Breast epithelium (tissue), 4 donors: ENCODE measurements at places on chromosomes 2 and 18. TPM values are rescaled to one million over a fixed set of nuclear protein-coding genes. Genes with fewer than 3 reads are reported as not detected.

The ASXL3 gene
- total RNA-seq = 0.96 TPM

DNA sequence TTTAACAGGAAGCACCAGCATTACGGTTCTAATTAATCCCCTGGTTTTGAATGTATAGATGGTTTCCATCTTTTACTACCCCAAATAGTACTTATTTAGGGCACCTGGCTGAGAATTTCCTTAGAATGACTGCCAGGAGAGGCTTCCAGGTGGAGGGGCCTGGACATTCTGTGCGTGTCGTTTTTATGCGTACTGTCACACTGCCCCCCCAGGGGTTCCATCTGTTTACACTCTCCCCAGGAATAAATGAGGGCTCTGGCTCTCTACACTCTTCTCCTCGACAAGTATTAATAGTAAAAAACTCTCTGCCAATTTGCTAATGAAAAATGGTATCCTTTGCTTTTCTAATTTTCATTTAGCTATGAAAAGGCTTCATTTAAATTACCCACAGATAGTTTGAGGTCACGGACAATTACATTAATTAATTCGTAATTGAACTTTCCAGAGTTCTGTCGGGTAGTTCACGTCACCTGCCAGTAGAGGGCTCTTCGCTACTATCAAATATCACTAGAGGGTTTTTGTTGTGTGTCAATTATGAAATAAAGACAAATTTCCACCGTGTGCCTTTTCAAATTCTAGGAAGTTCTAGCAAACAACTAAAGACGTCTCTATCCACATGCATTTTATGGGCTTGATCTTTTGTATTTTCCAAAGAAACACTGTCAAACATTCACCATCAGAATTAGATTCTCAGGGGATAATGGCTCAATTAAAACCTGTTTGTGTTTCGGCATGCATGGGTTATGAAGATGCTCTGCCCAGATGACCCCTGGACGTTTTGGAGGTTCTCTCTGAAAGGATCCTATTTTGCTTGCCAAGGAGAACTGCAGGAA, 88.8 kb upstream of the ASB18 start:
- no peak for DNase-seq

The OSBPL6 gene
- 4.8 TPM for total RNA-seq

- no peak for DNase-seq
Measured at GRCh38 chr2:24943427-24944053, 23.5 kb upstream of the ADCY3 start.

DNA sequence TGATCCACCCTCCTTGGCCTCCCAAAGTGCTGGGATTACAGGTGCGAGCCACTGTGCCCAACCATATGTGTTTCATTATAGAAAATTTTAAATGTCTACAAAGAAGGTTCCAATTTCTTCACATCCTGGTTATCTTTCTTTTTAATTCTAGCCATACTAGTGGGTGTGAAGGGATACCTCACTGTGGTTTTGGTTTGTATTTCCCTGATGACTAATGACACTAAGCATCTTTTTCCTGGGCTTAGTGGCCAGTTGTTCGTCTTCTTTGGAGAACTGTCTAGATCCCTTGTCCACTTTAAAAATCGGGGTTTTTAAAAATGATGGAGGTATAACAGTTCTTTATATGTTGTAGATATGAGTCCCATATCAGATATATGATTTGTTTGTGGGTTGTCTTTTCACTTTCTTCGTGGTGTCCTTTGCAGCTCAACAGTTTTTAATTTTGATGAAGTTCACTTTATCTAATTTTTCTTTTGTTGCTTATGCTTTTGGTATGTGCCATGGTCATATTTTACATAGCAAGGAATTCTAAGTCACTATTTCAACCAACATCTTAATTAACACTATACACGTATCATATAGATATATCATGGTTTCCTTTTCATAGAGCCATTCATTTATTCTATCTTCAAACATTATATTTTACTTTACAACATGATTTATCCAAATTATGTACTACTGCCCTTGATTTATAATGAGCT, 135.0 kb upstream of the RIOK3 start:
- no peak for DNase-seq

The REG3G gene
- not detected for total RNA-seq

The EPB41L3 gene
- 35.4 TPM for total RNA-seq

DNA sequence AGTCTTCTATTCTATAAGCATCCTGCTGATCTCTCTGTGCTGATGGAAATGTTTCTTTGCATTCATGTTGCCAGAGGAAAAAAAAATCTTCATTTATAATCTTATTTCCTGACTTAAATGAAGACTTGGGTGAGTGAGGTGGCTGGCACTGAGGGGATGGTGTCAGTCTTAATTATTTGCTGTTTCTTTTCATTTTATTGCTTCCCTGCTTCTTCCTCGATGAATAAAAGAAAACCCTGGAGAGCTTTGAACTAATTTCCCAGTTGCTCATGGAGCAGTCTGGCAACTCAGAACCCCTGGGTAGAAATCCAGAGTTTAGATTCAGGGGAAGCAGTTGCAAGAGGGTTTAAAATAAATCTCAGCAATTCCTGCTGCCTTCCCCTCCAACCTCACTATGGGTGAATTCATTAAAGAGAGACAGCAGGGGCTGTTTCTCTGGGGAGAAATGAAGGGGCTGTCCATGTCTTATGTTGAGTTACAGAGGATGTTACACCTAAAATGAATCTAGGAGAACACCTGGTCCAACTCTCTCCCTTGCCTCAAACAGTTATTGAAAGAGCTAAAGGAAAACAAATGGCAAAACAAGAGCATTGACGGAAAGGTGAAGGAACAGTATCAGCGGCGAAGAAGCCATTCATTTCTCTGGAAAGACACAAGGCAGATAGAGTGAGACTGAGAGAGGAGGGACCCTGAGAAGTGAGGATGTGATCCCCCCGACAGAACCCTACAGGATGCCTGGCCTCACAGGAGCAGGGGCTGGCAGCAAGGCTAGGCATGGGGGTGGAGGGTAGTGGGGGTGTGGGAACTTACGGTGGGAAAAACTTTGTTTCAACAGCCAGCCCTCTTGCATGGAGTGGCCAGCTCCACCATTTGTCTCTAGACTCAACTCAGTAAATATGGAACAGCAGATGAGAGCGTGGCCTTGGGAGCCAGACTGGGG, 41.0 kb downstream of the SP110 start:
- no peak for DNase-seq

DNA sequence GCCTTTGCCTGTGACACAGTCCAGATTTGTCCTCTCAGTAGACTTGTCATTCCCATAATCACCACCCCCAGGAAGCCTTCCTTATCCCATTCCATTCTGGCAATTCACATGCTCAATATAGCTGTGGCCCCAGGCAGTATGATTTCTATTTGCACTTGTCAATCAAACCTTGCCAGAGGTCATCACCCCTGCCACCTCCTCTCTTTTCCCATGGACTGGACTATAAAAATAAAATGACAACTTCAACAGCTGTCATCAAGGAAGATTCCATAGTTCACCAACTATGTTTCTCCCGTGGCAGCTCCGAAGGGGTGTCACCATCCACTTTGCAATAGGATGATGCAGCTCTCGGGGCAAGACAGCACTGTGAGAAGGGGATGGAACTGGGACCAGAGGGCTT, 255.7 kb downstream of the CELF4 start:
- no peak for DNase-seq

The MBP gene
- total RNA-seq = 32.4 TPM

GRCh38 chr2:230893338-230893737, 28.6 kb downstream of the ITM2C start:
- no peak for DNase-seq

The LYG1 gene
- total RNA-seq = 2.2 TPM

The HOXD3 gene
- total RNA-seq = 4.2 TPM

The SCG2 gene
- total RNA-seq = 0.66 TPM

- no peak for DNase-seq
Measured at GRCh38 chr2:216139884-216140283, 30.7 kb downstream of the XRCC5 start.

- DNase-seq = no peak
Measured at GRCh38 chr2:85185431-85185940, 52.3 kb downstream of the TCF7L1 start.

The LIMS4 gene
- total RNA-seq = 1.3 TPM

- no peak for DNase-seq
Measured at GRCh38 chr2:236180831-236181453, 12.8 kb upstream of the GBX2 start.

- no peak for DNase-seq
Measured at GRCh38 chr2:24724111-24724775, 68.9 kb downstream of the PTRHD1 start.

DNA sequence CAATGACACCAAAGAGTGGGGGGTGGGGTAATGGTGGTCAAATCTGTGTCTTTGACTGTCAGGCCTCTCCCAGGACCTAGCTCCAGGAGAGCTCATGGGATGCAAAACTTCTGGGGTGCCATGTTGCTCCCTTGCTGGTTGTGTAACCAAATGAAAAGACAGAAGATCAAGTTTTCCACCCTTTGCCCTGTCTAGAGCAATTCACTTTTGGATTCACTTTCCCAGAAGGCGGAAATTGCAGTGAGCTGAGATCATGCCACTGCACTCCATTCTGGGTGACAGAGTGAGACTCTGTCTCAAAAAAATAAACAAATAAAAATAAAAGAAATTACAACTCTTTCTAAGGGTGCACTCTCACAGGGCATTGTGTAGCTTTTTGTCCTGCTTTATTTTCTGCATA, 34.9 kb upstream of the PLA2R1 start:
- DNase-seq = no peak

- no peak for DNase-seq
Measured at GRCh38 chr2:234047361-234047760, 3.1 kb upstream of the SPP2 start.

The DAPL1 gene
- not detected for total RNA-seq

DNA sequence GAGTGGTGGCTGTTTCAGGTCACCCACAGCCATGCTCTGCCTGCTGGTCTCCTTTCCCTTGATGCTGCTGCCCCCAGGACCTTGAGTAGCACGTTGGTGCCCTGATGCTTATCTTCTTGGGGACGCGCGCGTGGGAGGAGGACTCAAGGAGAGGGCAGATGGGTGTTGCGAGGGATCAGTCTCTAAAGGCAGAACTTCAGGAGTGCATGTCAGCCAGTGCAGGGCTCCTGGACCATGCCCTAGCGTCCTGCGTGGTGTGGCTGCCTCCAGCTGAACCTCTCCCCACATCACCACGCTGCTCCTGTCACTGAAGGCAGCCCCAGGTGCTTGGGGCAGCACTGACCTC, 62.5 kb upstream of the GLI2 start:
- DNase-seq = no peak

DNA sequence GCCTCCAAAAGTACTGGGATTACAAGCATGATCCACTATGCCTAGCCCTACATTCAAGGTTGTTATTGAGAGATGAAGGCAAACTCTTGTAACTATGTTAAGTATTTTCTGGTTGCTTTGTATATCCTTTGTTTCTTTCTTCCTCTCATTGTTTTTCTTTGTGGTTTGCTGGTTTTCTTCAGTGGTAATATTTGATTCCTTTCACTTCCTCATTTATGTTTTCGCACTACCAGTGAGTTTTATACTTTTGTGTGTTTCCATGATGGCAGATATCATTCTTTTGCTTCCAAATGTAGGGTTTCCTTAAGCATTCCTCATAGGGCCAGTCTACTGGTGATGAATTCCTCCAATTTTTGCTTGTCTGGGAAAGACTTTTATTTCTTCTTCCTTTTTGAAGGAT, 90.2 kb downstream of the NCK2 start:
- no peak for DNase-seq

The CCDC74A gene
- 8.2 TPM for total RNA-seq

DNA sequence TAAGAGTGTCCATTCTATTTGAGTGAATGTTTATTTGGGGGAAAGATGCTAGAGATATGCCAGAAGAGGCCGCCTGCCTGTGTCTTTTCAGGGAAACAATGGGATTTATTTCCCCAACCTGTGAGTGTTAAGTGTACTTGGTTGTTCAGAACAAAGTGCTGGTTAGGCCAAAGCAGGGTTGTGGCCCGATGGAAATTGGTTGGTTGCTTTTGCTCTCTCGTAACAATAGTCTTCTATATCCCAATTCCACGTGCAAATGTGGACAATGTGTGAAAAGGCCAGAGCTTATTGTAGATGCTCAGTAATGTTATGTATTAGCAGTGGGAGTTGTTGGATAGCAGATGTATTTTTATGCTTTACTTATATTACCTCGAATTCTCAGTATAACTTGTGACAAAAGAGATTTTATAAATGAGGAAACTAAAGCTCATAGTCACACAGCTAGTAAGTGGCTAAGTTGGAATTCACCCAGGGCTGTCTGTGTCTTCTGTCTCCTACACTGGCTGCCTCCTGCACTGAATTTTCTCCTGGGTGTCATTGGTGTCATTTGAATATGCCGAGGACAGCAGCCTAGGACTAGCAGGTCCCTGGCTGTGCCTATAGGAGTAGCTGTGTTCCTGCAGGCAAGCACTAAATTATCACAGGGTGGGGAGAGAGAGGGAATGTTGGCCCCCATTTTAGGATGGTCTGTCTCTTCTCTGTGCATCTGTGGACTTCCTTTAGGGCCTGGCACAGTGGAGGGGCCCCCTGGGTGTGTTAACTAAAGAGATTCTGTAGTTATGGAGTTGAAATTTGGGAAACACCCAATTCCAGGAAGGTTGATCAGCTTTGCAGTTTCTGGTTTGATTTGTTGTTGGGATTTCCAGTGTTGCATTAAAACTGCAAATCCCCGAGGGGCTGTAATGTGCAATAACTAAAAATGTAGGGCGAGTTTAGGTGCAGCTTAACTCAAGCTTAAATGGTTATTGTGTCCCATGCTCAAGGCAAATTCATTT, 21.6 kb downstream of the GPD2 start:
- DNase-seq = no peak

DNA sequence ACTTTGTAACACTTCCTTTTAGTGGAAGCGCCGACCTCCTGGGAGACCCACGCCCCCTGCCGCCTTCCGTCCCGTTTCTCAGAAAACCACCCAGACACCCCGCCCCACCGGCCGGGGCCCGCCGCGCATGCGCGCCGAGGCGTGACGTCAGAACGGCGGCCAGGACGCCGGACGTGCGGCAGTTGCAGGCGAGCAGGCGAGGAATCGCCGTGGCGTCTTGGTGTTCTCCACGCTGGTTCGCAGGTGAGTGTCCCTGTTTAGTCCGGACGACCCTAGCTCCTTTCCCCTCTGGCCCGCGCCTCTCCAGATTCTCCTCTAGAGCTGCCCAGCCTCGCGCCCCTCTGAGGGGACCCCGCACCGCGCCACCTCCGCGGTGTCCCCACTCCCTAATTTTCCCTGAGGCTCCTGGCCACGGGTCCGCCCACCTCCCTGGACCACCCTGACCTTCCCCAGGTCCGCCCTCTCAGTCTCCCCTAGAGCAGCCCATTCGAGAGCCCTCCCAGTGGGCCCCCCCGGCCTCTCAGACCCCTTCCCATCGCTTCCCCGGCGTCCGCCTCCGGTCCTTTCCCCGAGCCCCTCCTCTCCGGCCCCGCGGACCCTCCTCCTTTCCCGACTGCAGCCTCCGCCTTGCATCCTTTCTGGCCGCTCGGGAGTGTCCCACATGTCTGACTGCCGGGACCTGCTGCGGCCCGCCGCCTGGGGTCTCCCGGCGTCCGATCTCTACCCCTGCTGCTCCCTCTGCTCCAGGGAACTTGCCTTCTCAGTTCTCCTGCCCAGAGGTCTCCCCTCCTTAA, at the start of gene PLEKHB2:
TSS of gene PLEKHB2 (plus strand) at position 181 of the 794 bp plus-strand sequence. CDS start 15,606 bp downstream, outside the sequence.
- DNase-seq = peak; percentile 89
